ENCODE measurements at places on chromosomes 3 and 15.
A peak's percentile ranks its signal among the peaks of the same experiment; 100 is the strongest.

- DNase-seq: no peak
These were observed 2.3 kb downstream of the EIF2AK4 start for GRCh38 chr15:39936187-39936586.

GRCh38 chr3:59137415-59137814, 87.6 kb upstream of the CFAP20DC start:
- no peak for DNase-seq

- DNase-seq: no peak
These were observed 1.6 kb upstream of the ITGB5 start for GRCh38 chr3:124888482-124889441.

- DNase-seq: no peak
These were observed 5.9 kb downstream of the SATB1 start for GRCh38 chr3:18419232-18419631.

- DNase-seq: no peak
These were observed 217.9 kb upstream of the THBS1 start for GRCh38 chr15:39362821-39363561.

- DNase-seq: no peak
These were observed 40.9 kb upstream of the ATP13A3 start for GRCh38 chr3:194527726-194528125.

- no peak for DNase-seq
These were observed 2.6 kb upstream of the SLC9A9 start for GRCh38 chr3:143850877-143851276.

DNA sequence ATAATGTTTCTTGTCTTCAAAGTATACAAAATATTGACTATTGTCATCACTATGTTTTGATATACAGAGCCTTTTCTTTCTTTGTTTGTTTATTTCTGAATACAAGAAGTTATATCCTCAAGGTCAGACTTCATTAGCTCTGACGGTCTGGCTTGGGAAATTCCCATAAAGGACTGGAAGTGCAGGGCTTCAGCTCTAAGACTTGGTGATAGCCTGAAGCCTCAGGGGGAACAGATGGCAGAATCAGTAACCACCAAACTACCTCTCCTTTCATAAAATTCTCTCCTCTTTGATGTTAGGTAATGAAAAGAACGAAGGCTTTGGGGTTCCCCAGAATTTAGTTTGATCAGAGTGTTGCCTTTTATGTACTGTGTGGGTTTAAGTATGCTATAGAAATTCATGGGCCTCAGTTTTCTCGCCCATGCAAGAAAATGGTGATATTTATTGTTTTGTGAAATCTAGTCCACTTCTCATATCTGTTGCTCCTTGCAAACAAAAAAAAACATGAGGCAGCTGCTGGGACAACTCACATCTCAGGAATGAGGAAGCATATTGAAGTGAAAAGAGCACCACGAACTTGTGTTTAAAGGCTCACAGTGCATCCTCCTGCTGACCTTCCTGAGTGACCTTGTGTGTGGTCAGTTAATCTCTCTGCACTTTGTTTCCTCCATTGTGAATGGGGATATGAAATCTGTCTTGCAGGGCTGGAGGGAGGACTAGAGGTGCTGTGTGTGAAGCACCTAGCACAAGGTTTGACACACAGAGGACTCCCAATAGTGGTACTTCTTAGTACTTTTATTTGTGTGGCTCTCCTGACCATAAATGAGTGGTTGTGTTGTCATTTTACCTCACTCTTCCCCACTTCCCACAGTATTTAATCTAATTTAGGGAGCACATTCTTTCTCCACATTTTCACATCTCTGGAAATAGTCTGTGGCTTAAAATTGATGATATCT, 569.8 kb upstream of the IL12A start:
- DNase-seq: no peak

DNA sequence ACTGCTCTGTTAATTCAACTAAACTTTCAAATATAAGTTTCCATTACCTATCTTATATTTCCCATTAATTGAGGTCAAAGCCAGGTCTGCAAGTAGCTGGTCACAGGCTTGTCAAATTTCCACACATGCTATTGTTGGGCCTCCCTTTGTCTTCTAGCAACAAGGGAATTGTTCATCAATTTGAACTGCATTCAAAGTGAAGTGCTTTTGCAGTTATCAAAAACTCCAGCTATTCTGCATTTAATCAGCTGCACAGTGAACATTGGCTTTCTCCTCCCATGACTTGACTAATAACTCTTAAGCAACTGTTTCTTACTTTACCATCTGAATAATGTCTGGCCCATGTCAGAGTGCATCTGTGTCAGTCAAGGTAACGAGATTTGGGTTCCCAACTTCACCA, 198.4 kb downstream of the KCNH8 start:
- no peak for DNase-seq

- DNase-seq: no peak
These were observed 36.2 kb downstream of the MRAS start for GRCh38 chr3:138384531-138384930.

- DNase-seq: no peak
These were observed 6.4 kb upstream of the GLCE start for GRCh38 chr15:69154078-69154477.

DNA sequence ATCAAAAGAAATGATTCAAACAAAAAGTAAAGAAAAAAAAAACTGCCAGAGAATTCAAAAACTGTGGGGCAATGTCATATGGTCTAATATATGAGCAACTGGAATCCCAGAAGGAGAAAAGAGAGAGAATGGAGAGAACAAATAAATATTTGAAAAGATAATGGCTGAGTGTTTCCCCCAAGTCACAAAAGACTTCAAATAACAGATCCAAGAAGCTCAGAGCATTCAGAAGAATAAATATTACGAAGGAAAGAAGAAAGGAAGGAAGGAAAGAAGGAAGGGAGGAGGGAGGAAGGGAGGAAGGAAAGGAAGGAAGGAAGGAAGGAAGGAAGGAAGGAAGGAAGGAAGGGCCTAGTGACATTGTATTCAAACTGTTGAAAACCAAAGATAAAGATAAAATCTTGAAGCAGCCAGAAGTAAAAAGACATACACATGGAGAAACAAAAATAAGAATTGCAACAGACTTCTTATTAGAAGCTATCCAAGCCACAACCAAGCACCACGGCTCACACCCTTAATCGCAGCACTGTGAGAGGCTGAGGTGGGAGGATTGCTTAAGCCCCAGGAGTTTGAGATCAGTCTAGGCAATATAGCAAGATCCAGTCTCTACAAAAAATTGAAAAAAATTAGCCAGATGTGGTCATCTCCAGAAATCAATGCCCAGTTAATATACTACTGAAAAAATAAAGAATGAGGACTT, 118.9 kb upstream of the IGSF10 start:
- peak; percentile 34 for DNase-seq

DNA sequence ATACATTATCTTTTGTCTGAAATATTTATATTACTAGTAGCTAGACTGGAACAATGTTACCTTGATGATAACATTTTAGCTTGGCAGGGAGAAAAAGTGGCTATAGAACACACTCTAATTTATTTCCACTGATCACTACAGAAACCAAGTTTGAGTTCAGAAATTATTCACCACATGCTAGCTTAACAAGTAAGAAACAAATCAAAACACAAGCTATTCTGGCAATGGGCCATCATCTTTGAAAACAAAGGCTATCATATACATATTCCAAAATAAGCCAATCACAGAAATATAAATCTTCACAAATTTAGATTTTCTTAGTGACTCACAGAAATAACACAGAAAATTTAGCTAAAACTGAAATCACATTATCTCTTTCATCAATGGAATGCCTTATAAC, 17.1 kb downstream of the AQR start:
- no peak for DNase-seq

- DNase-seq: no peak
These were observed 215.0 kb downstream of the WNT5A start for GRCh38 chr3:55272031-55272645.

DNA sequence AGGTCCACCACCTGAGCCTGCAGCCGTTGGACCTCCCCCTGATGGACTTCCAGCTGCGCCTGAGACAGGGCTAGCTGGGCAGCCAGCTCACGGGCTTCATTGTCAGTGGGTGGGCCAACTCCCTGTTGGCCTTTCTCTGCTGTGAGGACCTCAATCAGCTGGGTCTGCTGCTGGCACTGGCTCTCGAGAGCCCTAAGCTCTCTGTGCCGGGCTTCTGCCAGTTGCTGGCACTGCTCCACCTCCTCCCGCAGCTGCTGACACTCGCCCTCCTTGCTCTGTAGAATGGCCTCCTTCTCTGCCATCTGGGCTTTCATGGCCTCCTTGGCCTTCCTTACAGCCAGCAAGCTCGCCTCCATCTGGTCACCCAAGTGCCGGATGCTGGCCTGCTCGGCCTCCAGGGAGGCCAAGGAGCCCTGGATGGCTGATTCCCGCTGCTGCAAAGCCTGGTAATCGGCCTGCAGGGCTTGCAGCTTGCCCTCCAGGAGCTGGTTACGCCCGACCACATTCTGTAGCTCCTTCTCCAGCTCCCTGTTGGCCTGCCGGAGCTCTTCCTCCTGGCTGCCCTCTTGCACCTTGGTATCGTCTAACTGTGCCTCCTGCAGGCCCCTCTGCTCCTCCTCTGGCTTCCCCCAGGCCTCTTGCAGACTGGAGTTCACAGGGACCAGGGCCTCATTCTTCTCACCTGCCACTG, 23.8 kb downstream of the CXCR6 start:
- DNase-seq: no peak

GRCh38 chr3:57893668-57894067, 114.6 kb upstream of the FLNB start:
- no peak for DNase-seq

DNA sequence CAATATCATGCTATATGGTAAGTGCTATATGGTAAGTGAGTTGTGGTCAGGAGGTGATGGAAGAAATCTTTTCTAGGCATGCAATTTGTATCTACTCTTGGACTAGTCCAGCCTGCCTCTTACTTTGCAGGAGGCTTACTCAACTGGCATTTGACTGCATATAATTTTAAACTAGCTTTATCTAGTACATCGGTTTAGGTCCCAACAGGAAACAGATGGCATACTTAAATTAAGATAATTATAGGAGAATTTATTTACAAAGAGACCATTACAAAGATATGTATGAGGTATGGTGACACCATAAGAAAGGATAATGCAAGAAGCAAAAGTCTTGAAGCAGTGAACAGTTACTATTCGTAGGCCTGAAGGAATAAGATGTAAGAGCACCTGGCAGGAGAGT, 7.8 kb downstream of the SLC28A2 start:
- no peak for DNase-seq

GRCh38 chr15:41856262-41856661, 17.6 kb downstream of the PLA2G4B start:
- no peak for DNase-seq

DNA sequence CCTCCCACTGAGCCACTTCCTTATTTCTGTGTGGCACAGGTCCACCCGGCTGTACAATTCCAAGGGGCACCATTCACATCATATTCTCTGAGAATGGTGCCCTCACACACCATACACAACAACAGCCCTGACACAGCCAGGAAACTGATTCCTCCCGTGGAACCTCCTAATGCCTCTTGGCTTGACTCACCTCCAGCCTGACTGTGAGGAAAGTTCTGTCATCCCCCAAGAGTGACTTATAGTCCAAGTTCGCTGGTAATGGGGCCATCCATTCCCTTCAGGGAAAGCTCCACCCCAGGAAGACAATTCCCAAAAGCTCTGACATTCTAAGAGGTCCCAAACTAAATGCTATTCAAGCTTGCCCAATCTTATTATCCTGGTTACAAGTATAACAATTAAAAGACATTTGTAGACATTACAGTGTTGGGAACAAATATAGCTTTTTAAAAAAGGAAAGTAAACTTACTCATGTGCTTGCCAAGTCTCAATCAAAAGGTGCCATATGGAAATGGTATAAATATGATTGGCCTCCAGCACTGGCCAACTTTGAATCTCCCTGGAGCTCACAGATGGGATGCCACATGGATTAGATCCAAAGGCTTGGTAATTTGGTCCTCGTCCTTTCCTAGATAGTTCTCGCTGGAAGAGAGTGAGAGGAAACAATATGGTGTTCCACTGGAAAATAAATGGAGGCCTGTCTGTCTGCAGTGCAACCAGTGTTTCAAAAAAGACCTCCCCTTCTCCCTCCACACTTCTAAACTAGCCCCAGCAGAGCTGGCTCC, 56.3 kb upstream of the PSMD6 start:
- no peak for DNase-seq

DNA sequence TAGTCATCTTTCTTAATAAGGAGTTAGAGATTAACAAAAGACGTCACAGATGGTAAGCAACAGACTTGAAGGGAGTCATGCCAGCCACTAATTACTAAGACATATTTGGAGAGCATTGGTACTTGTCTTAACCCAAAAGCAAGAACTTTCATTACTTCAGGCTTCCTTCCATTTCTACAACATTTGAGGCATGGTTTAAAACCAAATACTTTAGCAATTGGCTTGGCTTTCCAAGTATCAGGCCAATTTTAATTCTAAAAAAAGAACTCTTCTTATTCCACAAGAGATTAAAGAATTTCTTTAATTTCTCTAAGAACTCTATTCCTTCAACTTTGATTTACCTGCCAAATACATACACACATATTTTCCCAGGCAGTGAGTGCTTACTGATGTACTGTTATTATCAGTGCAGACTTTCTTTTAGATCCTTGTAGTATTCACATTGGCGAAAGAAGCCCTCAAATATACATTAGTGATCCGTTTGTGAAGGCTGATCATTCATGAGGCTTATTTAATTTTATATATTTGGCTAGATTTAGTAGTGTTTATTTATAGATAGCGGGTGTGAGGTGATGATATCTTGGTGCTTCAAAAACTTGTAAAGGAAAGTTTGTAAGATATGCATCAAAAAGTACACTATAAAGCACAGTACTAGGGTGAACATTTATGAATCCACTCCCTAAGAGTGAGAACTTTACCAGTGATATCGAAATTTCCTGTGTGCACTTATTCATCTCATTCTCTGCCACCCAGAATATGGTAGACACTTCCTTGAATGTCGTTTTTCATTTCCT, 229.2 kb downstream of the MFSD1 start:
- no peak for DNase-seq

DNA sequence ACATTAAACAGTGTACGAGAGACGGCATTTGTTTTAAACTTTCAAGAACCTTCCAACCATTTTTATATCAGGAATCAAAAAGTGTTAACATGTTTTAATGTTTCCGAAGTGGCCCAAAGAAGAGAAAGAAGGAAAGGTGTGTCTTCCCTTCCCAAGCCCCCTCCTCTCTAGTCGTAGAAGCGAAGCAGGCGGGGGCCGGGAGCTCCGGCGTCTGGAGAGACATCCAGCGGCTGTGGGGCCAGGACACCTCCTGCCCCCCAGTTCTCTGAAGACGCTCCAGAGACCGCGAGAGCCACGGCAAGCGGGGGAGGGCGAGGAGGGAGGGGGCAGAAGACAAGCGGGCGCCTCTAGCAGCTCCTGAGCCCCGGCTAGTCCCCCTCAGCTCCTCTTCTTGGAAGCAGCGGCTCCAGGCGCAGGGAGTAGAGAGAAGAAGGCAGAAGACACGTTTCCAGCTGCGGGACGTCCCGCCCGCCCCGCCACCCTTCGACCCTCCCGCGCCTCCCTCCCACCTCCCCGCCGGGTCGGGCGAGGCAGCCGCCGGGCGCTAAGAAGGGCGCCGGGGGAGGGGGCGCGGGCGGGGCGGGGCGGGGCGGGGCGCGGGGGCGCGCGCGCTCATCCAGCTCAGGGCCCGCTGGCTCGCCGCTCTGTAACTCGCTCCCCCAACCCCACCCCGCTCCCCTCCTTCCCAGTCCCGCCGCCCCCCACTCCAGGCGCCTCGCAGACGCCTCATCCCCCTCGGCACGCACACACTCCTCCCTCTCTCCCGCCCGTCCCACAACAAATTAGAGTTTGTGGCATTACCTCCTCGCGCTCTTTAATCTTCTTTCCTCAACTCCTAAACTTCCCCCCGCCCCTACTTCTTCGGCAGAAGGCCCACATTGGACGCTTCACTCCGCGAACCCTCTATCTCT, at the start of gene ZBTB20:
Gene ZBTB20 (minus strand): TSS at position 871 of the 911 bp plus-strand sequence.
- DNase-seq: peak; percentile 86
